Inflammatory macrophage treated with lipopolysaccharide for 1 hour (primary cell): ENCODE measurements at places on chromosomes 7 and 10.

DNA sequence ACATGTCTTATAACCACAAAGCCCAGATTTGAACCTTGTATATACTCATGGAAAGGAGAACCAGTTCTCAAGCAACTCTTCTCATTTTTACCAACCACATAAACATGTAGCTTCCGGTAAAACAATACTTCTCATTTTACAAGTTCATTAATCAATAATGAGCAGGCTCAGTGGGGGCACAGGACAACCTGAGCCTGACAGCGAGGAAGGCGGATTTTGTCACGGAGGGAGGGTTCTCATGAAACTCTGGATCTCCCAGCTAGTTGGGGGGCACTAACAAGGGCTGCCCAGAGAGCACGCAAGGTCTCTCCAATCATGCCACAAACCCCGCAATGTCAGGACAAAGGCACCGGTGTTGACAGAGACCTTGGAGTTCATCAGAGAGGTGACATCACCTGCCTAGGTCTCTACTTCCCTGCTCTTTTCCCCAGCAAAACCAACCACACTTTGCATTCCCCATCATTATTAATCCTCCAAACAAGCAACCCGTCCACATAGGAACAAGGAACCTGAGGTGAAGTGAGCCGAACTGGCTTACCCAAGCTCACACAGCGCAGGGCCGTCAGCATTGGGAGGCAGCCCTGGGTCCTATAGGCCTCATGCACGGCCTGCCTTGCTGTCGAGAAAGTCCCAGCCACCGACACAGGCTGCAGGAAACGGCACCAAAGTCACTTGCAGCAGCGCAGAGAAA lies 192.1 kb upstream of the KLF14 start:
- DNase-seq: peak; percentile 55

DNA sequence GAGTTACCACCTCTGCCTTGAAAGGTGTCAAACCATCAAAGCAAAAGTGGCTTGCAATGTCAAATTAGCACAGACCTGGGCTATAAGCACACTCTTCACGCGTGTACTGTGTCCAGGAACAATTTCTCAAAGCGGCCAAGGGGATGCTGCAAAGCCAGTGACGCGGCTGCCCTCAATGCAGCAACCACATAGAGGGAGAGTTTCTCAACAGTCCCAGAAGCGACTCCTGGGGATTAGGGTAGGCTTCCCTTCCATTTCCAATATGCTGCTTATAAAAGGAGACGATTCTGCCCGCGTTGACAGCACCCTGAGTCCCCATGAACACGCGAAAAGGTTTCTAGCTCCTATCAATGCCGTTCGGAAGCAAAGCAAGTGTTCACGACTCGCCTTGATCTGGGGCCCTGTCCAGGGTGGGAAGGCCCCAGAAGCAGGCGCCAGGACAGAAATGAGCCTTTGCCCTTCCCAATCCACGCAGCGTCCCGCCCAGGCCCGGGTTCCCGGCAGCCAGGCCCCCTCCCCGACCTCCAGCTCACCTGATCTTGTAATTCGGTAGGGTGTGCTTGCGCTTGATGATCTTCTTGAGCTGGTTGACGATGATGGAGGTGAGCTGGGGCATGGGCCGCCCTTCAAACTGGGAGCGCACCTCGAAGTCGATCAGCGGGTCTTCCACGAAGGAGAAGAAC lies 1.3 kb downstream of the PDZD8 start:
- DNase-seq: peak; percentile 46

DNA sequence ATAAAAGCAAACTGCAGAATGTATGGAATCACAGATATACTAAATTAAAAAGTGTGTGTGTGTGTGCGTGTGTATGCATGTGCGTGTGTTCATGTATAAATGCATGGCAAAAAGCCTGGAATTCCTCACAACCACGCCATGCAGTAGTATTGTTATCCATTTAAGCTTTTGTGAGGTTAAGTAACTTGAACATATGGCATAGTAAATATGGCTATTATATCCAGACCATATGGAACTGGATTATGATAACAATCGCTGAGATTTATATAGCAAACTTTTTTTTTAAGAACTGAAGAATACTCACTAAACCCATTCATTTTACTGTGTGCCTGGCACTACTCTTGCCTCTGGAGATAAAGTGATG lies 22.3 kb upstream of the NANOS1 start:
- DNase-seq: no peak

- DNase-seq: no peak
Measured at GRCh38 chr7:142389544-142389943, 131.7 kb upstream of the PRSS58 start.

GRCh38 chr7:16978358-16979244 lies 96.8 kb upstream of the AGR3 start:
- DNase-seq: no peak

GRCh38 chr7:141515941-141516340 lies 35.3 kb upstream of the AGK start:
- no peak for DNase-seq

DNA sequence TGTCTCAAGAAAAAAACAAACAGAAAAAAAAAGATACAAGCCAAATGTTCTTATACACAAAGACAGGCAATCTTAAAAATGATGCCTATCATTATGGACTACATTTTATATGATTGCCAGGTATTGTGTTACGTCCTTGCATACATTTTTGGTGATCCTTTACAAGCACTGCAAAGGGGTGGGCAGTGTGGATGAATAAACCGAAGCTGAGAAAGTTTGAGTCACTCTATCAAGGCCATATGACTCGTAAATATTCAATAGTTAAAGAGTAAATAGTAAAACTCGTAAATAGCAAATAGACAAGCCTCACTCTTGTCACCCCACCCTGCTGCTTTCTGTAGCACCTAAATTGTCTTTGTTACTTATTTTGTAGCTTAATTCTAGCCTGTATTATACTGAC lies 326.2 kb downstream of the FRMD4A start:
- no peak for DNase-seq

- no peak for DNase-seq
Measured at GRCh38 chr7:24192053-24192452, 91.9 kb upstream of the NPY start.

- peak; percentile 42 for DNase-seq
Measured at GRCh38 chr10:43287056-43288007, 20.5 kb upstream of the RASGEF1A start.

DNA sequence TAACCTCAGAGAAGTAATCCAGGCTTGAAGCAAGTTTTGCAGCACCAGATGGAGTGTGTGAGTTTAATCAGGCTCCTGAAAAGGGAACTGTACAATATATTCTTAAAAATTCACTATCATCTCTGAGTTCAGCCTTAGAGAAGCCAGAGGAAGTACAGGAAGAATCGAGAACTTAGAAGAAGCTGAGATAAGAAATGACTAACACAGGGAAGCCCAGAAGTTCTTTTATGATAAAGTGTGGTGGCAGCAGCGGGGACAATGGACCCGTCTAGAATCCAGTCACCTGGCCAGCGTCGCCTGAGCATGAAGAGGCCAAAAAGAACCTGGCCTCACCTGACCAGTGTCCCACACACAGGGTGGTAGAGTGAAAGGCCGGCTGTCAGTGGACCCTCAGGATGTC lies 161.0 kb downstream of the USP6NL start:
- peak; percentile 5 for DNase-seq

DNA sequence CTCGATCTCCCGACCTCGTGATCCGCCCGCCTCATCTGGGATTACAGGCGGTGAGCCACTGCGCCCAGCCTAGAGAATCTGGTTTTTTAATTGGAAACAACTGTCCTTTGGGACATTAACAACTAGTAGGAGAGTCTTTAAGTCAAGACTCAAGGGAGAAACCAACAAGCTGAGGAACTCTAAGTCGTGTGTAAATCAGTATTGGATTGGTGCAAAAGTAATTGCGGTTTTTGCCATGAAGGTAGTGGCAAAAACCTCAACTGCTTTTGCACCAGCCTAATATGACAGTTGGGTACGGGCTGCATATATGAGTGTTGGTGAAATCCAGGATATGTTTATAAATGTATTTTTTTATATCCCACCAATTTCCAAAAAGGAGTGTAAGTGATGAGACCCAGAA lies 113.9 kb upstream of the PLXNA4 start:
- DNase-seq: no peak

DNA sequence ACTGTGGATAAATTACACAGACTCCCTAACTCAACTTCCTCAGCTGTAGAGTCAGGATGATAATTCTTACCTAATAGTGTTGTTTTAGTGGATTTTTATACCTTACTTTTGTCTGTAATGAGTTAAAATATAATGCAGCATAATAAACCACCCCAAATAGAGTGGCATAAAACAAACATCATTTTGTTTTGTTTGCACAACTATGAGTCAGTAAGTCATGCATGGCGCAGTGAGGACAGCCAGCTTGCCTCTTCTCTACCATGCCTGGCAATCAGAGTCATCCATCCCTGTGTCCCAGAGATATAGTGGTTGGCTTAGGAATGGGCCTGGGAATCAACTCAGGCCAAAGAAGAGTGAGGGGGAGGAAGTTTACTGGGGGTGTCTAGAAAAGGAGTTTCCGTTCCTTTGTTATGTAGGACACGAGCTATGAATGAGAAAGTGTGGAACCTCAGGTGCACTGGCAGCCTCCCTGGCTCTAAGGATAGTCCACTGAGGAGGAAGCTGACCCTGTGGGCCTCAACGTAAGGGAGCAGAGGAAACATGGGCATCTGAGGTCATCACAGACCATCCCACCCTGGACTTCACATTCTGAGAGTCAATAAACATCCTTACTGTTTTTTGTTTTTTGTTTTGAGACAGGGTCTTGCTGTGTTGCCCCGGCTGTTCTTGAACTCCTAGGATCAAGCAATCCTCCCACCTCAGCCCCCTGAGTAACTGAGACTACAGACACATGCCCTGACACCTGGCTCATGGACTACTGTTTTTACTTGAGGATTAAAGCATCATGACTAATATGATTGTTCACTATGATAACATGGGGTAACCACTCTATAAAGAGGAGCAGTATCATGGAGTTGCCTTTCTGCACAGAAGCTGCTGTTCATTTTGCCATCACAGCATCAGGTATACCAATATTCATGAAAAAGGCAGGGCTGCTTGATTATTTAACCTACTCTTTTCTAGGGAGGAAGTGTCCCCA lies 21.0 kb upstream of the GRB10 start:
- no peak for DNase-seq

DNA sequence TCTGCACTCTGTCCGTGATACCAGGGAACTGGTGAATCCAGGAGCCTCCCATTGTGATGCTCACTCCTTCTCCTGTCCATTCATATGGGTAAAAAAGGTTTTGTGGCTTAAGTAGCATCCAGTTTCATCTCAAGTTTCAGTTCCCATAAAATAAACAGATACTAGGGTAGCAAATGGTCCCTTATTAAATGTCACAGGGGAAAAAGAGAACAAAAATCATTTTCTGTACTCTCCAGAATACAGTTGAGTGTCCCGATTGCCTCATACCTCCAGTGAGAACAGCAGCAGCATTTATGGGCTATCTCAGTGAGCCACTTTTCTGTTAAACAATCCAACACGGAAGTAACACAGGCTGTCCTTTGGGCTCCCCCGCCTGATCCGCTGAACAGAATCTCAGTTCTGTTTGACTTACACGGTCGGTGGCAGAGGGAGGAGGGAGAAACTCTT lies 179.6 kb downstream of the CELF2 start:
- peak; percentile 90 for DNase-seq

- DNase-seq: peak; percentile 32
Measured at GRCh38 chr7:149790146-149790548, 16.8 kb upstream of the ZNF467 start.

GRCh38 chr7:3393862-3394261 lies 92.8 kb downstream of the SDK1 start:
- no peak for DNase-seq

- no peak for DNase-seq
Measured at GRCh38 chr10:3963191-3963673, 178.2 kb upstream of the KLF6 start.

DNA sequence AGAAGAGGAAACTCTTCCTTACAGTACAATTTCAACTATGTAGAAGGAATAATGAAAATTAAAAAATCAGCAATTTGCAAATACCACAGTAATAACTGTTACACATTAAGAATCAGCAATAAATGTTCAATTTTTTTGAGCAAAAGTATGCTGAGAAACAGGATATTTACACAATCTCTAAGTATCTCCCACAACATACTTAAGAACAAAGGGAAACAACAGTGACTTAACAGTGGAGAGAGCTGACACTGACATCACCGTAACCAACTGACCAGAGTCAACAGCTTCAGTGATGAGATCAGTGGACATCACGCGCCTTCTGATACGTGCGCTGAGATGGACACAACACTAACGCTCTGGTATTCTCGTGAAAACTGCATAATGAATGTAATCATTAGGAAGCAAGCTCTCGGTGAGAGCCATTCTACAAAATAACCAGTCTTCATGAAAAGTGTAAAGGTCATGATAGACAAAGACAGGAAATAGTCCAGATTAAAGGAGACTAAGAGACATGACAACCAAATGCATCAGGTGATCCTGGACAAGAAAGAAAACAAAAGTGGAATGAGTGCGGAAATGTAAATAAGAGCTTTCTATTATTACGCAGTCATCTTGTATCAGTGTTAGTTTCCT lies 82.6 kb downstream of the PIP4K2A start:
- peak; percentile 79 for DNase-seq

DNA sequence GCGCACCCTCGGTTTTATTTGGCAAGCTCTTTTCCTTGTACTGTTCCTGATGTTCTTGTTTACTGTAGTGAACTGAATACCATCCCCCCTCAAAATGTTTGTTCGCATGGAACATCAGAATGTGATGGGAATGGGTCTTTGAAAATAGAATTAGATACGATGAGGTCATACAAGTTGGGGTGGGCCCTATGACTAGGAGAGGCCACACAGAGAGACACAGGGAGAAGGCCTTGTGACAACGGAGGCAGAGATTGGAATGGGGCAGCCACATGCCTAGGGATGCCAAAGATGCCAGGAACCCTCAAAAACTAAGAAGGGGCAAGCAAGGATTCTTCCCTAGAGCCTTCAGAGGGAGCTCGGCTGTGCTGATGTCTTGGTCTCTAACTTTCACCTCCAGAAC lies 123.6 kb downstream of the FAM204A start:
- DNase-seq: no peak

DNA sequence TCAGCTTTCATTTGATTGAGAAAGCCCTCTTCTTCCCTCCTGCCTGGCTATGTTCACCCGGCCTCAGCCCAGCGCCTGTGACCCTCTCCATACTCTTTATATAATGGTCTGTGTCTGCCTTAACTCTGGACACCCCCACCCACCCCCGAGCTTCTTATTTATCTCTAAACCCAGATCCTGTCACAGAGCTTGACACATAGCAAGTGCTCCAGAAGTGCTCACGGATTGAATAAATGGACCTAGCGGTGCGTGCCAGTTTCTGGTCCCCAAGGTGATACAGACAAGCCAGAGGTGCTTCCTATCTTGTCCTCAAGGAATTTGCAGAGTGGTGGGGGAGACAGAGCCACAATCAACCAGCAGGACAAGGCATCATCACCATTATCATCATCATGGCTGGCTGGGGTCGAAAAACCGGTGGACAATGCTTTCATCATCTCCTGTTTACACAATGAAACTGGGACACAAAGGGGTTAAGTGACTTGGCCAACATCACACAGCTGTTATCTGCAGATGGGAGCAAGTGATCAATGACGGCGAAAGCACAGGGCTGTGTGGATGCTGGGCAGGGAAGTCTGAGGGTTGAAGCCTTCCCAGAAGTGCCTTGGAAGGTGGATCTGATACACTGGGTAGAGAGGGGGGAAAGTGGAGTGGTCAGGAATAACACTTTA lies 2.2 kb upstream of the LOXL4 start:
- DNase-seq: no peak
